MM.1S (cell line): ENCODE measurements at places on chromosomes 16 and 17.

DNA sequence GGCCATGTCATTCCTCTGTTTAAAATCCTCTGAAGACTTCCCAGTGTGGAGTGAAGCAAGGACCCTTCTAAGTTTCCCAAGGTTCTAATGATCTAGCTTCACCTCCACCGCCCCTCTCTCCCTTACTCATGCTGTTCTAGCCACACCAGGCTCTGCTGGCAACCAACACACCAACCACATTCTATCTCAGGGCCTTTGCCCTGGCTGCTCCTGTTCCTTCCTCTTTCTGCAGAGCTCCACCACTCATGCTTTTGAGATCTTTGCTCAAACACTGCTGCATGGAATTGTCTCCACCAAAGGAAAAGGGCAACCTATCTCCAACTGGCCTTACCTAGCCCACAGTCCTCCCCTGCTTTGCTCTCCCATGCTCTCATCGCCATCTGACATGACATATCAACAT, 128.7 kb downstream of the XYLT1 start:
- DNase-seq, result no peak

GRCh38 chr16:57762365-57763040, 26.9 kb downstream of the KATNB1 start:
- DNase-seq, result no peak

DNA sequence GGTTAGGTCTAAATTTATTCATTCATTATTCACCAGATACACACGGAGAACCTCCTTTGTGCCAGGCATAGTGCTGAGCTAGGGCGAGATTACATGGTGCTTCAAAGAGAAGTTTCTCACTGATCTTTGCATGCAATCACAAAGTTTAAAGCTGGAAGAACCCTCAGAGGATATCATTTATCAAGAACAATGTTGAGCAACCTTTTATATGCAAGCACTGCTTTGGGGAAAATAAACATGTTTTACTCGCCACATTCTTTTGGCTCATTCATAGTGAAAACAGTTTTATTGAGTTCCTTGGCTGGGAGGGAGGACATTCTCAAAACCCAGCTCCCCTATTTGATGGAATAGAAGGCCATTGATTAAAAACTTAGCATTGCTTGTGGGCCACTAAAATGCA, 49.8 kb upstream of the XYLT1 start:
- DNase-seq, result no peak

GRCh38 chr17:55266051-55266957, 1.5 kb downstream of the HLF start:
- no peak for DNase-seq

DNA sequence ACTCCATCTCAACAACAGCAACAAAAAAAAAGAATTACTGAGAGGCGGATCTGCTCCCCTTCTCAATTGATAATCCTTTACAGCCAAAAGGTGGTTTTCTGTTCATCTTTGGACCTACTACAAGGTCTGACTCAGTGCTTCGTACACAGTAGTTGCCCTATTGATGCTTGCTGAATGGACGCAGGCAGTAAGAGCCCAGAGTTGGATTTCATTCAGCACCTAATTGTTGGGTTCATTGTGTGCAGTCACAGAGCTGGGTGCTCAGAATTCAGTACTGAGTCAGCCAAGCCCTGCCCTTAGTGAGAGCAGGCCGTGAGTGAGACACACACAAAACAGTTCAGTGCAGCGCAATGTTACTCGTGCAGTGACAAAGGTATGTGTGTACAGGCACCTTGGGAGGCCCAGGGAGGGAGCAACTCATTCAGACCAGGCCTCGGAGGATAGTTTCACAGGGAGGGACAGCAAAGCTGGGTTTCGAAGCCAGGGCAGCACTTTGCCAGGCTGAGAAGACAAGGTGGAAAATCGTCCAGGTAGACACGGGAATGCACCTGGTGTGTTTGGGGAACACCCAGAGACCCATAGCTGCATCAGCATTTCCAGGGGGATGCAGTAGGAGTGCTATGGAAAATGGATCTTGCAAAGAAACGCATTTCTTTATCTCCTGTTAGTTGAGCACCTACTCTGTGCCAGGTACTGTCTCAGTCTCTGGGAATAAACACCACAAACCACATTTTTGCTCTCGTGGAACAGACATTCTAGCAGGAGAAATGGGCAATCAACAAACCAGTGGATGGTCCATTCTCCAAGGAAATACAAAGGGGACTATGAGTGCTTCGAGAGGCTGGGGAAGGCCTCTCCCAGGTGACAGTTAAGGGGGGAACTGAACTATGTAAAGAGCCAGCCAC, 18.1 kb upstream of the KRT17 start:
- DNase-seq, result no peak

DNA sequence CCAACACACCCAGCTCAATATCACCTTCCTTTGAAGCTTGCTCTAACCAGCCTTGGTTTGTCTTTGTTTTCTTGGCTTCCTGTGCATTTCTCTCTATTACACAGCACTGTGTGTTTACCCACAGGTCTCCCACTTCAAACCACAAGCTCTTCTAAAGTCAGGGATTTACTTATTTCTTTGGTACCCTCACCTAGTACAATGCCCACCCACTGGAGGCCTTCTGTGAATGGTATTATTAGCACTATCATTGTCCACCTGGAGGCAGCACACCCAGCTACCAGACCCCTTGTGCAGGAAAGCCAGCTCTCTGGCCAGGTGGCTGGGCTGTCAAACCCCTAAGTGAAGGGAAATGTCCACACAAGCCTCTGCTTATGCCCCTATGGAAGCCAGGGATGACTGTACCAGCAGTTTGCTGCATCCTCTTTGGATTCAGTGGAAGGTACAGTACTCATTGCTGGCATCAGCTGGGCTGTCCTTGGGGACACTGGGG, 9.4 kb upstream of the TOP2A start:
- DNase-seq, result no peak

GRCh38 chr16:149024-149660, 3.3 kb upstream of the HBZ start:
- no peak for DNase-seq

- no peak for DNase-seq
These were observed 32.6 kb upstream of the ZNF469 start for GRCh38 chr16:88349903-88350900.

GRCh38 chr17:1498233-1498632, 5.7 kb upstream of the MYO1C start:
- DNase-seq, result no peak

DNA sequence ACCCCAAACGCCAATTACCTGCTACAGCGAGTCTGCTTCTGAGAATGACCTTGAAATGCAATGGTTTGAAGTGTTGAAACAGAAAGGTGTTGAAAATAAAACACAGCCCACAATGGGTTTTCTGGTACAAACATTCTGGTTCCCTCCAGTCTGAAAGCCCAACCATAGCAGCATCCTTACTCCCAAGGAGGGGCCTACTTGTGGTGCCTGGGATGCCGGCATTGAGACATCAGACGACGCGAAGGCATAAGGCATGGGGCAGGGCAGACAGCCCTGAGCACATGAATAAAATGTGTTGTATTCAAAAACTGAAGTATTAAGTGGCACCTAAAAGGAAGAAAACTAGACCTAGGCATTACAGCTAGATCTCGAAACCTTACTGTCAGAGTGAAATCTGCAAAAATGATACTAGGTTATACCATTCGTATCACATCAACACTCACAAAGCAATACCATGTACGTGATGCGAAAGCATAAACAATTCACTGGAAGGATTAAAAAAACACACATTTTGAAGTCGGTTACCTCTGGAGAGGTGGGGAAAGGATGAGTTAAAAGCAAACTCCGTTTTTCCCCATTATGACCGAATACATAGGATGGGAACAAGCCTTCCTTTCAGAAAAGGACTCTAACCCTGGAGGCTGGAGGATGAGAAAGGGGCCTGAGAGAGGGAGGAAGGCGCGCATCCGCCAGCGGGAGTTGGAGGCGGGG, 702 bp downstream of the NUDT21 start:
- DNase-seq, result no peak

DNA sequence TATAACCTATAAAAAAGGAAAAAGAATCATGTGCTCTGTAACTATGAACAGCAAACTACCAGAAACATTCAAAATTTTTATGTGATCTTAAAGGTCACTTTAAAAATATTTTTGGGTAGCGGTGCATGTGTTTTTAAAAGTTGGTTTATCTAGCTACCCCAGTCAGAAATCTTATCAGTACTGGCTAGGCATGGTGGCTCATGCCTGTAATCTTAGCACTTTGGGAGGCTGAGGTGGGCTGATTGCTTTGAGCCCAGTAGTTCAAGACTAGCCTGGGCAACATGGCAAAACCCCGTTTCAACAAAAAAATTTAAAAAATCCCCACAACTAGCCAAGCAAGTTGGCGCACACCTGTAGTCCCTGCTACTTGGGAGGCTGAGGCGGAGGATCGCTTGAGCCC, 3.7 kb downstream of the CAPNS2 start:
- DNase-seq, result no peak

DNA sequence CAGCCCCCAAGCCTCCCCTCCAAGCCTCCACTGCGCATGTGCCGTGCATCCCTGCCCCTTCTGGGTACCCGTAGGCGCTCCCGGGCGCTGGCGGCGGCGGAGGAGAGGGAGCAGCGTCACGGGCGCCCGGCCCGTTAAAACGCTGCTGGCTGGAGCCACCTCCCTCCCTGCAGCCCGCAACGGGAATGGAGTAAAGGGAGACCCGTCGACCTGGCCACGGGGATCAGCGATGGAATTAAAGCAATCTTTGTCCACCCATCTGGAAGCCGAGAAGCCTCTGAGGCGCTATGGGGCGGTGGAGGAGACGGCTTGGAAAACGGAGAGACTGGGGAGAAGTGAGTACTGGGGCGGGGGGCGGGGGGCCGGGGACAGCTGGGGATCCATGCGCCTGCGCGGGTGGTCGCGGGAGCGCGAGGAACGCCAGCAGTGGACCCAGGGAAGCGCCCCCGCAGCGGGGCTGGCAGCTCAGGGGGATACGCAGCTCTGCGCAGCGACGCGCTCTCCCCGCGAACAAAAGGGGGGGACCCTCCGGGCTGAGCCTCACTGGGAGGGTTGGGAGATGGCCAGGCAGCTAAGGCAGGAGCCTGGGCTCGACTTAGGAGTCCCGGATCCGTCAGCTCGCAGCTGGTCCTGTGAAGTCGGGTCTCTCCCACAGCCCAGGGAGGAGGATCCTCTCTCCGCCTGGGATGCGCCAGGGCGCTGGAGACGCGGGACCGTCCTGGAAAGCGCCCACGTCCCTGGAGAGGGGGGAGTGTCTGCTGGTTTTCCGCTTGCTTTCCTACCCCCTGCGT, at the start of gene BMERB1:
Gene BMERB1, plus strand, starts transcription at position 164 of the 791 bp plus-strand sequence. Its CDS starts 66 bp downstream, at position 230.
- peak; percentile 39 for DNase-seq

DNA sequence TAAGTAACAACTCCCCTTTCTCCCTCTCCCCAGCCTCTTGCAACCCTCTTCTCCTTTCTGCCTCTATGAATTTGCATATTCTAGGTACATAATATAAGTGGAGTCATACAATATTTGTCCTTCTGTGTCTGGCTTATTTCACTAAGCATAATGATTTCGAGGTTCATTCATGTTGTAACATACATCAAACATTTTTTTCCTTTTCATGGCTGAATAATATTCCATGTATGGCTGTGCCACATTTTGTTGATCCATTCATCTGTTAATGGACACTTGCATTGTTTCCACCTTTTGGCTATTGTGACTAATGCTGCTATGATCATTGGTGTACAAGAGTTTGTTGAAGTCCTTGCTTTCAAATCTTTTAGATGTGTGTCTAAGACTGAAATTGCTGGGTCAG, 17.6 kb upstream of the FA2H start:
- DNase-seq, result no peak

DNA sequence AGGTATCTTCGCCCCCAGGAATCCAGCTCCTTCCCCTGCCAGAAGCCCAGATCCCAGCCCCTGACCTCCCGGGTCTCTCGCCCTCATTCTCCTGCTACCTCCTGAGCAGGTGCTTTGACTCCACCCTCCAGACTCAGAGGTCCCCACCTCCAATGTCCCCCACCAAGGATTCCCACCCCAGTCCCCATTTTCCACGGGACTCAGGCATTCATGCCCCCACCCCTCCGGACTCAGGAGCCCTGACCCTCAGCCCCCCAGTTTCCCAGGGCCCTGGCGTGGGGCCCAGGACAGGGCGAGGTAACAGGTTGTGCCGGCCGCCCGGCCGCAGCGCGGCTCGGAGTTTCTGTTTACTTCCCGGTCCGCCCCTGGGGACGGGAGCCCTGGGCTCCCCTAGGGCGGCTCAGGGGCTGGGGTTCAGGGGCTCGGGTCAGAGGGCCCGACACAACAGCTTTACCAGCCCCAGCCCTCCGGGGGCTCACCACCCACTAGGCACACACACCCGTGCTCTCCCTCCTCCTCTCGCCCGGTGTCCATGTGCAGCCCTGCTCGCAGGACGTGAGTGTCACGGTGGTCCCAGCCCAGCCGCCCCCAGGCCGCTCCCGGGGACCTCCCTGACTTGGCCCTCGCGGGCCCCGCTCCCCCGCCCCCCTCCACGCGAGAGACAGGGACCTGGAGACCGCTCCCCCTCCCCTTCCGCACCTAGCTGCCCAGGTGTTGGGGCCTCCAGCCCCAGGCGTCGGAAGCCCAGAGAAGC, 595 bp downstream of the BICDL2 start:
- DNase-seq, result no peak

DNA sequence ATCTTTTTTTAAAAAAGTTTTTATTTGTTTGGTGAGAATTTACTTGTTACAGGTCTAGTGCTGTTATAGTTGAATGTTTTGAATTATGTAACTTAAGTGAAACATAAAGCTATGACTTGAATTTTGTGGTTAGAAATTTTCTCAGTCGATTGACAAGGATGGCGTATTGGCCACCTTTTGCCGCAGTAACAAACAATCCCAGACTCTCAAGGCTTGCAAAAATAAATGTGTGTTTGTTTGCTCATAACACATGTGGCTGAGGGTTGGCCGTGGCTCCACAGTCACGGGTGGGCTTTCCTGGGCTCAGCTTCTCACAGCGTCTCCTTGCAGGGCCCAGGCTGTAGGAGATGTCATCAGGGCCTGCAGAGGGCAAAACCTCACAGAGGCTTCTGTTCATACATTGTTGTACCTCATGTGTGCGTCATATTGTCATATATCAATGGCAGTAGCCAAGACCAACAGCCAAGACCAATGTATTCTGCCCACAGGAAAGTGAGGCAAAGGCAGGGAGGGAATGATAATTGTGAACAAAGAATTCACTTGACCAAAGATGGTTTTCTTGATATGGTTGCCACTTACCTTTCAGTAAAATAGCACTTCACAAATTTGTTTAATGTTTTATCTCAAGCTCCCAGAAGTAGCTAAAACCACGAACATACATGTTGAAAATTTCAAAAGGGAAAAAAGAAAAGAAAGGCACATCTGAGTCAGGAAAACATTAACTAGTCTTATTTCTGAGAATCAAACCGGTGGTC, 93.5 kb downstream of the WWOX start:
- no peak for DNase-seq

- DNase-seq, result no peak
These were observed 40.4 kb downstream of the TNRC6A start for GRCh38 chr16:24769806-24770205.

GRCh38 chr16:81623365-81624102, 155.6 kb upstream of the PLCG2 start:
- peak; percentile 65 for DNase-seq

- DNase-seq, result no peak
These were observed 560.7 kb upstream of the RBFOX1 start for GRCh38 chr16:6771956-6772355.
